ENCODE measurements at places on chromosomes 4 and X. TPM values are rescaled to one million over a fixed set of nuclear protein-coding genes. Genes with fewer than 3 reads are reported as not detected.

PPP1R2C gene
- total RNA-seq: not detected

RAB33A gene
- total RNA-seq: 0.33 TPM

ETDA gene
- not detected for total RNA-seq

SLC26A1 gene
- total RNA-seq: not detected

CD38 gene
- total RNA-seq: under 0.01 TPM

ACE2 gene
- total RNA-seq: 0.11 TPM

CASP3 gene
- total RNA-seq: 34.3 TPM

ATP1B4 gene
- total RNA-seq: not detected

DDIT4L gene
- total RNA-seq: not detected

KLB gene
- 0.39 TPM for total RNA-seq

COQ2 gene
- total RNA-seq: 13.0 TPM

ATP2B3 gene
- total RNA-seq: not detected

CYP4V2 gene
- total RNA-seq: 6.7 TPM

SPATA18 gene
- total RNA-seq: 14.9 TPM

CTAG2 gene
- total RNA-seq: 0.39 TPM

F11 gene
- not detected for total RNA-seq

ERAS gene
- total RNA-seq: not detected

FOXR2 gene
- not detected for total RNA-seq

FBXW7 gene
- total RNA-seq: 57.7 TPM

NPY1R gene
- not detected for total RNA-seq

SYTL4 gene
- 7.1 TPM for total RNA-seq

KCNIP4 gene
- 3.1 TPM for total RNA-seq

BRCC3 gene
- 7.5 TPM for total RNA-seq

MND1 gene
- 2.7 TPM for total RNA-seq

RTL9 gene
- total RNA-seq: under 0.01 TPM

SPACA5 gene
- not detected for total RNA-seq

GK2 gene
- total RNA-seq: not detected

BEX3 gene
- total RNA-seq: 146 TPM

CENPVL3 gene
- total RNA-seq: not detected

CXCL6 gene
- total RNA-seq: not detected

PDE5A gene
- 8.5 TPM for total RNA-seq

ZMYM3 gene
- 18.1 TPM for total RNA-seq

ZAR1 gene
- total RNA-seq: 0.79 TPM

PHEX gene
- total RNA-seq: 0.65 TPM

LUZP4 gene
- total RNA-seq: not detected

ZFP42 gene
- 59.4 TPM for total RNA-seq

SLC10A4 gene
- total RNA-seq: not detected
